DMS79 treated with DMSO at 0.1 percent for 48 hours (cell line): ENCODE measurements at places on chromosomes 13 and 19.

- DNase-seq: no peak
Observed at GRCh38 chr13:83878691-83879430, 3.4 kb downstream of the SLITRK1 start.

- DNase-seq: no peak
Observed at GRCh38 chr13:67235265-67235664, 5.1 kb upstream of the PCDH9 start.

- DNase-seq: no peak
Observed at GRCh38 chr19:42426643-42427042, 545 bp downstream of the LIPE start.

- no peak for DNase-seq
Observed at GRCh38 chr13:33080972-33081590, 64.9 kb downstream of the KL start.

GRCh38 chr13:30466358-30466714, 600 bp upstream of the HMGB1 start:
- peak; percentile 19 for DNase-seq
